ENCODE measurements at places on chromosomes 3 and 15. TPM values are rescaled to one million over a fixed set of nuclear protein-coding genes. Genes with fewer than 3 reads are reported as not detected.

- DNase-seq, result no peak
Observed at GRCh38 chr3:78698431-78698830, 1069.4 kb downstream of the ROBO1 start.

CD276 gene
- total RNA-seq, result 72.2 TPM

STRIT1 gene
- total RNA-seq, result not detected

GRCh38 chr3:24138876-24139256 lies 193.8 kb downstream of the NR1D2 start:
- no peak for DNase-seq

SST gene
- not detected for total RNA-seq

DNA sequence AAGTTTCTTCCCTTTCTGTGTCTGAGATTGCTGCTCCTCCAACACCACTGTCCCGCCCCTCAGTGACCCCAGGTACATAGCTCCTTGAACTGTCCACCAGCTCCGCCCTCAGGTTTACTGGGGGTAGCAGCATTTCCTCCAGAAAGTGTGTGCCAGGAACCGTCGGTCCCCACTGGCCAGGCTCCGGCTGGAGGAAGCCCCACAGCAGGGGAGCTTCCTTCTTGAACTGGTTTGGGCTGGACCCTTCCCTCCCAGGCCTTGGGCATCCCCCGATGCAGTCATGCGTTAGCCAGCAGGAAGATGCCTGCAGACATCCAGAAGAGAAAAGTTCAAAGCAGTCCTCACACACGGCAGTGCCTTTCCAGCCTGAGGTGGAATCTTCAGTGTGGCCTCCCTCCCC lies 19.7 kb downstream of the PAK6 start:
- peak; percentile 85 for DNase-seq

TMC3 gene
- total RNA-seq, result not detected

RASGRF1 gene
- total RNA-seq, result 8.7 TPM

GRCh38 chr3:63022114-63022513 lies 146.9 kb upstream of the CADPS start:
- DNase-seq, result no peak

- DNase-seq, result peak; percentile 75
Observed at GRCh38 chr3:156317462-156318074, 197.2 kb downstream of the KCNAB1 start.

RTP4 gene
- total RNA-seq, result 4.4 TPM

All from RPMI7951 (cell line).